ENCODE measurements at places on chromosomes 6 and 20. TPM values are rescaled to one million over a fixed set of nuclear protein-coding genes. Genes with fewer than 3 reads are reported as not detected.

Gene NR2E1
- total RNA-seq: not detected

Gene SLC23A2
- total RNA-seq: 9.6 TPM

Gene PACRG
- 2.3 TPM for total RNA-seq

Gene TTI1
- total RNA-seq: 19.6 TPM

Gene OLIG3
- not detected for total RNA-seq

Gene IL22RA2
- total RNA-seq: not detected

Gene FOXF2
- 0.49 TPM for total RNA-seq

Gene FOXS1
- total RNA-seq: not detected

Gene ALDH5A1
- total RNA-seq: 0.62 TPM

Gene PLA2G7
- 0.04 TPM for total RNA-seq

Gene MSH5
- total RNA-seq: 6.2 TPM

Gene ASIP
- total RNA-seq: not detected

Gene SLC17A1
- not detected for total RNA-seq

Gene LY6G6C
- 0.15 TPM for total RNA-seq

Gene APOBEC2
- total RNA-seq: not detected

Gene ARFGEF3
- total RNA-seq: under 0.01 TPM

Gene STMND1
- not detected for total RNA-seq

Gene HEY2
- not detected for total RNA-seq

Gene C6orf15
- 0.16 TPM for total RNA-seq

Gene VARS2
- total RNA-seq: 29.4 TPM

Gene TMEM244
- total RNA-seq: not detected

Gene ABHD16B
- not detected for total RNA-seq

Gene GCNT2
- 1.4 TPM for total RNA-seq

Gene CDSN
- total RNA-seq: 1.7 TPM

Gene TMEM14C
- 241 TPM for total RNA-seq

Gene HTR1B
- total RNA-seq: 1.4 TPM

Gene GATA5
- not detected for total RNA-seq

Gene DLK2
- 47.8 TPM for total RNA-seq

Gene SPDEF
- total RNA-seq: 0.08 TPM

Gene BMP7
- not detected for total RNA-seq

Gene CENPB
- 84.6 TPM for total RNA-seq

Gene CSNK2A1
- total RNA-seq: 133 TPM

Gene GABRR2
- not detected for total RNA-seq

Gene MCM9
- 5.4 TPM for total RNA-seq

Gene PBOV1
- total RNA-seq: not detected

Gene MEA1
- 76.3 TPM for total RNA-seq
